Iris pigment epithelial cell (primary cell): ENCODE measurements at places on chromosomes 4 and X.
A peak's percentile ranks its signal among the peaks of the same experiment; 100 is the strongest.

DNA sequence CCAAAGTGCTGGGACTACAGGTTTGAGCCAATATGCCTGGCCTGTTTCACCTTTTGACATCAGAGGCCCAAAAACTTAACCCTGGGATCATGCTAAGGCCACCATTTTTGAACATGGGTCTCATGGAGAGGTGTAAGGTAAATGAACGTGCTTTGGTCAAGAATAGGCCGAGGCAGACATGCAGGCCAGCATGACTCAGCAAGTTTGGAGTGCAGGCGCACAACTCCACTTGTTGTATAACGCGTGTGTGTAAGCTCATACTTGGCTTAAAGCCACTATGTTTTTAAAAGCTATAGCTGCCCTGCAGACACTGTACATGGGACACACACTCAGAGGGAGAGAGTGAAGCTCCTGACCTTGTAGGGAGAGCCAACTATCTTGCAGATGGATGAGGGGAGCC is 43.8 kb upstream of the HPSE start:
- DNase-seq, result no peak

GRCh38 chr4:30181918-30182317 is 538.3 kb upstream of the PCDH7 start:
- peak; percentile 3 for DNase-seq

DNA sequence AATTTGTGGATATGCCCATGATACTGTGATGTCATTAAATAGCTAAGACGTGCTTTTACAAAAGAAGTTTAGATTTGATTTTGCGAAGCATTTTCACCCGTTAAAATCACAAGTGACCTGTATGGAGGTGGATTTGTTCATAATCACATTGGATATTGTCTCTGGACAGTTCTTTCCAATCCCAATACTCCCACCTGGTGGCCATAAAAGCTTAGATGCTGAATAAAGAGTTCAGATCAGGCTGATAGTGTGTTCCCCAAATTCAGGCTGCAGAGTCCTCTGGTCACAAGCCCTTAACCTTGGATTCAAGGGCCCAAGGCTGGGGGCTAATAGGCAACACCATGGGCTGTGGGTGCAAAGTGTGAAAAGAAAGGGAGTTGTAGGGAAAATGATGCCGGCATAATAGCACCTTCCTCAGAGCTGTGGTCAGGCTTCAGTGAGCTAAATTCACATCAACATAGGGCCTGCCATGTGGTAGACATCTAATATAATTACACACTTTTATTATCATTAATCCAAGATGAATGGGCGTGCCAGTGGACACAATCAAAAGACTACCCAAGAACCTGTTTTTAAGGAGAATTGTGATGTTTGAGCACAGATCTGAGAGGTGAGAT is 28.1 kb downstream of the SMIM43 start:
- DNase-seq, result peak; percentile 63

DNA sequence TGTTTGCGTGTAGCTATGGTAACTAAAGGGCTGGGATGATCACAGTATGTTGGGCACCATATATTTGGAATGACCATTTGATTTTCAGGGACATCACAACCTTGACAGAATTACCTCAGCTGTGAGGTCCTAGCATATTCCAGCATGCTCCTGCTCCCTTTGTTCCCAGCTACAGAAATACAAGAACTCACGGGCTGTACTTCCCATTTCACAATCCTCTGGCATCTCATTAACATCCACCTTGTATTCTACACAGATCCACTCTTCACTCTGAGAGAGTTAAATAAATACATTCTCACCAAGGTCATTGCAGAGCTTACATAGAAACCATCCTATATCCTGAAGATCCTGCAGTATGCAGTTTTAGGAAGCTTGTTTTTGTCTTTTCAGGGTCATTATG is 169.7 kb downstream of the FRMPD4 start:
- DNase-seq, result no peak

DNA sequence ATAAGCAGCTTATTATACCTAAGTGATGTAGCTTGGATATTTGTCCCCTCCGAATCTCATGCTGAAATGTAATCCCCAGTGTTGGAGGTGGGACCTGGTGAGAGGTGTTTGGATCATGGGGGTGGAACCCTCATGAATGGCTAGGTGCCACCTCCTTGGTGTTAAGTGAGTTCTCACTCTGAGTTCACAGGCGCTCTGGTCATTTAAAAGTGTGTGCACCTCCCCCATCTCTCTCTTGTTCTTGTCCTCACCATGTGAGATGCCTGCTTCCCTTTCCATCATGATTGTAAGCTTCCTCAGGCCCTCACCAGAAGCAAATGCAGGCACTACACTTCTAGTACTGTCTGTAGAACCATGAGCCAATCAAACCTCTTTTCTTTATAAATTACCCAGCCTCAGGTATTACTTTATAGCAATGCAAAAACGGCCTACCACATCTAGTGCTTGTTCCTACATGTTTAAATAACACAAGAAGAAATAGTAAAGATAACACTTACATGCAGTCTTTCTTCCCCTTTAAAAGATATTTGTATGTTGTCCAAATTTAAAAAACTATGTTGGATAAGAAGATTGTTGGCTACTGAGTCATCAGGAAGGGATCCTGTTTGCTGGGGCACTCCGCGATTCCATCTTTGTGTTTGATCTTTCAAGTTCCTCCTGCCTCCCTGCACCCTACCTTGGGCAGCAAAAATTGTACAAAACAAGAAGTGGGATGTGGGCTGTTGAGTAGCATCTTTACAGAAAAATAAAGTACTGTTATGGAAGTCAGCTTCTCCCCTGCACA is 29.7 kb downstream of the PPP1R2C start:
- peak; percentile 24 for DNase-seq

DNA sequence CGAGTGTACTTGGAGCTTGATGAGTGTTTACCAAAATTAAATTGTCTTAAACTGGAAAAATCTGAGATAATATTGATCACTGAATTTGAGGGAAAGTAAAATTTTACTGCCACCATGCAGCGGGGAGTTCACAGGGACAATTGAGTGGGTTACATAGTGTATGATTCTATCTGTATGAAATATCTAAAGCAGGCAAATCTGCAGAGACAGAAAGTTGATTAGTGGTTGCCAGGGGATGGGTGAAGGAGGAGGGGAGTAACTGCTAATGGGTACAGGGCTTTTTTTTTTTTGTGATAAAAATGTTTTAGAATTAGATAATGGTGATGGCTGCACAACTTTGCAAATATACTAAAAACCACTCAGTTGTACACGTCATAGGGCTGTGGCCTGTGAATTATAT is 35.4 kb upstream of the PDLIM3 start:
- no peak for DNase-seq

- no peak for DNase-seq
These were observed 1.8 kb upstream of the ZCCHC4 start for GRCh38 chr4:25310803-25311166.

- no peak for DNase-seq
These were observed 2.6 kb upstream of the CNOT6L start for GRCh38 chr4:77821775-77822174.

DNA sequence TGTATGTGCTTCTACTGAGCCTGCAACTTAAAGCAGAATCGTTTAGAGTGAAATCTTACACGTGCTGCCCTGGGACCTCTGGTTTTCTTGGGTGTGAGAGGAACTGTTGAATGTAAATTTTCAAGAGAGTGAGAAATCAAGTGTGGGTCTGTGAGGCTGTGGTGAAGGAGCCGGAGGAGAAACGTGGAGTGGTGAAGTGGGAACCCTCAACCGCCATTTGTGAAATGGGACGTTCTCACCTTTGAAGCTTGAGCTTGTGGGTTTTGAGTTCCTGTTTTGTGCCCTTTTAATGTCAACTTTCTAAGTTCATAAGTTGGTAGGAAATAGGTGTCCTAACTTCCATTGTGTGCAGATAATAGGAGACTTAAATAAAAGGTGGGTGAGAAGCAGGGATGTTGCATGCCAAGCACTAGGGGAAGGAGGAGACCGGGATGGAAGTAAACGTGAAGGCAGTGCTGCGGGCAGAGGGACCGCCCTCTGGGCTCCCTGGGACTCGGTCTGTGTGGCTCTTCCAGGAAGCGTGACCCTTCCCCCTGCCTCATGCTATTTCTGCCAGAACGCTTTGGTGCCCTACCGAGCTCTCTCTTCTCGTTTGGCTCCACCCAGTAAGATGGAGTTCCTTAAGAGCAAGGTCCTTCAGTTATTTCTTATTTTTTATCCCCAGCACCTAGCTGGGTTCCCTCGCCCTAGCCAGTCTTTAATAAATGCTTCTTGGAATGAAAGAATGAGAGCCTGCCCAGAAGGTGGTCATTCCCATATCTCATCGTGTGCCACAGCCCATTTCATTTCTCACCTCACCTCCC is 56.0 kb downstream of the TMEM131L start:
- no peak for DNase-seq

- DNase-seq, result no peak
These were observed 47.7 kb downstream of the LNX1 start for GRCh38 chr4:53543561-53543960.

DNA sequence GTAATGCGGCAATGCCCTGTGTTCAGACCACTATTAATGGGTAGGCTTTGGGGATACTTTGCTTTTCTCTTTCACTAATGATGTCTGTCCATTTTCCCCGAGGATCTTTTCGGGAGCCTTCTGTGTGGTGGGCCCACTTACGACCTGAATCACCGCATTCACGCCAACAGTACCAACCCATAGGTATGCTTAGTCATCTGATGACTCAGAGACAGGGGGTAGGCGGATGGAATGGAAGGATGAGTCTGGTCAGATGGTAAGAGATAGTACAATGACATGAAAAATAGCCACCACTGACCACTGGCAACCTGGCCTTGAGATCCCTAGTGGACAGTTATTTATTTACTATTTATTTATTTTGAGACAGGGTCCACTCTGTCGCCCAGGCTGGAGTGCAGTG is 76.0 kb upstream of the DHRSX start:
- no peak for DNase-seq

GRCh38 chrX:55488593-55489313 is 895 bp downstream of the USP51 start:
- DNase-seq, result peak; percentile 56

GRCh38 chrX:47941423-47941822 is 62.4 kb downstream of the ZNF182 start:
- DNase-seq, result no peak

DNA sequence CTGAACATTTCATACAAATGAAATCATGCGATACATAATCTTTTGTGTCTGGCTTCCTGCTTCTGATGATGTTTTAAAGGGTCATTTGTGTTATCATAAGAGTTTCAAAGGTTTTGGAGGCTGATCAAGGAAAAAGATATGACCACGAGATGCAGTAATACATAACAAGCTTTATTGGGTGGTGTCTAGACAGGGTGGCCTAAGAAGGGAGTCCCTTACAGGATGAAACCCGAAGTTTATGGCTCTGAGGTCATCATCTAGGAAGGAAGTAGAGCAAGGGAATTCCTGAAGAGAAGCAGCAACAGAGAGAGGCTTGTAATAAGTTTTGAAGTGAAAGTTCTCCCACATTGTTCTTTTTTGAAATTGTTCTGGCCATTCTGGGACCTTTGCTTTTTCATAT is 40.8 kb upstream of the SOD3 start:
- DNase-seq, result no peak

- DNase-seq, result peak; percentile 82
These were observed 403.6 kb downstream of the PDGFC start for GRCh38 chr4:156568041-156568440.

DNA sequence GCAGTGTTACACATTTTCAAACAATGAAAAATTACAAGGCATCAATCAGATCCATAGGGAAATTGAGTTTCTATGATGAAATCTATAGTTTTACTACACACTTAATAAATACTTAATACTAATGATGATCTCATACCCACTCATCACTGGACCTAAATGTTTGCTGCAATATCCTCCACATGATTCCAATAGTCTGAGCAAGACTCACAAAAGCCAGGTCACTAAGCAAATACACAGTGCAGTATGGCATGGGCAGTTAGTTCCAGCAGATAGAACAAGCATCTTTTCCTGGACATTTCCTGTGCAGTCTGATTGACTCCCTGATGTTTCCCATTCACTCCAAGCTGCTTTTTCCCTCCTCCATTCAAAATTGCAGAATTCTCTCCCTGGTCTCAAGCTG is 109.0 kb upstream of the ATOH1 start:
- DNase-seq, result peak; percentile 7

- DNase-seq, result no peak
These were observed 245.4 kb downstream of the DCTD start for GRCh38 chr4:182671749-182672148.

GRCh38 chr4:88705223-88705622 is 7.6 kb upstream of the NAP1L5 start:
- no peak for DNase-seq

- no peak for DNase-seq
These were observed 79.4 kb downstream of the ABLIM2 start for GRCh38 chr4:8079031-8079885.

DNA sequence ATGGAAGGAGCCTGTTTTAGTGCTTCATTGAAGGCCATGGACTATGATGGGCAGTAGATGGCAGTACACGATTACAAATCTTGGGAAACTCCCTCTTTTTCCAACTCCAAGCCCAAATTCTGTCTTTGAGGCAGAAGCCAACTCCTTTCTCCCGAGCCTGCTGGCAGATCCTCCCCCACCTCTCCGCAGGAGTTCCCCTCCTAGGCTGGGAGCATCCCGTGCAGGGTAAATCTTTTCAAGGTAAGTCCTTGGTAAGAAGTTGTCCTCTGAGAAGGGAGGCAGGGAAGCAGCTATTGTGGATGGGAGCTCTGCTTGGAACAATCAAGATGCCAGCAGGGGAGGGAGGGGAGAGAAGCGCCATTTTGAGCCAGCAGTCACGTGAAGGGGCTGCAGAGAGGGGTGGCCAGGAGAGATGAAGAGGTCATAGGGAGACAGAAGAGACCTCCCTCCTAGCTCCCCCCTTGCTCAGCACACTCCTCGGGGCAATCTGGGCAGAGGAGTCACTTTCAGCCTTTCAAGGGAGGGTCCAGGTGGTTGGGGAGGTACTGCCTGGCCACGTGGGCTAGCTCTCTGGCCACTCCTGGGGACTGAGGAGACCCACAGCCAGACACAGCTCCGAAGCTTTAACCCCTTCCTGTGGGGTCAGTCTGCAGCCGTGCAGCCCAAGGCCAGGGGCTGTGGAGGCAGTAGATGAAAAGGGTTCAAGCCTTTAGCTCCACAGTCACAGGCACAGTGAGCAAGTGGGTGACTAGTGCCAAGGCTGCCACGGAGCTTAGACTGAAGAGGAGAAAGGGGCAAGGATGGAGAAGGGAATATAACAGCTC is 9.6 kb downstream of the CC2D2A start:
- DNase-seq, result peak; percentile 90

- no peak for DNase-seq
These were observed 102.9 kb upstream of the PCDH10 start for GRCh38 chr4:133046156-133046555.

GRCh38 chr4:108144451-108144850 is 24.3 kb downstream of the LEF1 start:
- DNase-seq, result no peak
